ENCODE measurements at places on chromosomes 1 and 21.

DNA sequence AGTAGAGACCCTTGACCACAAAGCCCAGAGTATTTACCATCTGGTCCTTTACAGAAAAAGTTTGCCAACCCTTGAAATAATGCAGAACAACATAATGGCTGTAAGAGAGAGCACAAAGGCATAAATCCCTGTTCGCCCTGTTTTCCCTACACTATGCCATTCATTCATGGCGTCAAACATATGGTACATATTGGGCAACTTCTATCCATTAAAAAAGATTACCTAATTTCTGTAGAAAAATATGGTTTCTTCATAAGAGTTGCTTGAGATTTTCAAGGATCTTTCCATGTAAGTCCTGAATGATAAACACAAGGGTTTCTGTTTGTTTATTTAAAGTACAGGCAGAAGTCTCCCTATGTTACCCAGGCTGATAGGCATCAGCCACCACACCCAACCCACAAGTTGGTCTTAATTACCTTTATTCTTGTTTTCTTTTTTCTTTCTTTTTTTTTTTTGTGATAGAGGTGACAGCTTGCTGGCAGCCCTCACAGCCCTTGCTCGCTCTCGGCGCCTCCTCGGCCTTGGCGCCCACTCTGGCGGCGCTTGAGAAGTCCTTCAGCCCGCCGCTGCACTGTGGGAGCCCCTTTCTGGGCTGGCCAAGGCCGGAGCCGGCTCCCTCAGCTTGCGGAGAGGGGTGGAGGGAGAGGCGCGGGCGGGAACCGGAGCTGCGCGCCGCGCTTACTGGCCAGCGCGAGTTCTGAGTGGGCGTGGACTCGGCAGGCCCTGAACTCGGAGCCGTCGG lies 68.3 kb upstream of the NR5A2 start:
- DNase-seq: no peak

DNA sequence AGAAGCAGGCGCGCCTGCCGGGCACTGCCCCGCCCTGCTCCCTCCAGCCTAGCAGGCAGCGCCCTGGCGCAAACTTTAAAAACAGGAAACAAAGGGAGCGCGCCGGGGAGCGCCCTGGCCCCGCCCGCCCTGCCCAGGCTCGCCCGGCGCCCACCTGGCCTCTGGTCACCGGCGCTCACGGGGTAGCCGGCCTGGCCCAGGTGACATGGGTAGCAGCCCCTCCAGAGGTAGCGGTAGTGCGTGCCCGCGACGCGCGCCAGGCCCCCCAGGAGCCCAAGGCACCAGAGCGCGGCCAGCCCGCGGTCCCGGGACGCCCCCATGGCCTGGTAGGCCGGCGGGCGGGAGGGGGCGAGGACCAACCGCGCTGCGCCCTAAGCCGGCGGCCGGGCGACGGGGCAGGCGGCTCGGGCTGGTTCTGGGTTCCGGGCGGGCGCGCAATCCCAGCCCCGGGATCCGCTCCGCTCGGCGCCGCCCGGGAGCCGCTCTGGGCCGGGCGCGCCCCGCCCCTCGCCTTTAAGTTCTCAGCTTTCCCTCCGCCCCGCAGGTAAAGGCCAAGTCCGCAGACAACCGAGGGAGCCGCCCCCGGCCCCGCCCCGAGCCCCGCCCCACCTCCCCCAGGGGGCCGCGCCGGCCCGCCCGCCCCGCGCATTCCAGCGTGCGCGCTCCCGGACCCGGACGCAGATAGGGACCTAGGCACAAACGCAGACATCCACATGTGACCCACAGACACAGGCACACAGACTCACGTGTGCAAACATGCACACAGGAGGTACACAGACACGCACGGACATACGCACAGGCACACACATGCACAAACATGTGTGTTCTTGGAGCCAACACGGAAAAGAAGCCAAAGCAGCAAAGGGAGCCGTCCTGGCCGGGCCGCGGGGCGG lies 76.7 kb downstream of the ARHGEF16 start:
- DNase-seq: peak; percentile 63

- DNase-seq: no peak
Observed at GRCh38 chr1:235516862-235517446, 12.7 kb upstream of the B3GALNT2 start.

DNA sequence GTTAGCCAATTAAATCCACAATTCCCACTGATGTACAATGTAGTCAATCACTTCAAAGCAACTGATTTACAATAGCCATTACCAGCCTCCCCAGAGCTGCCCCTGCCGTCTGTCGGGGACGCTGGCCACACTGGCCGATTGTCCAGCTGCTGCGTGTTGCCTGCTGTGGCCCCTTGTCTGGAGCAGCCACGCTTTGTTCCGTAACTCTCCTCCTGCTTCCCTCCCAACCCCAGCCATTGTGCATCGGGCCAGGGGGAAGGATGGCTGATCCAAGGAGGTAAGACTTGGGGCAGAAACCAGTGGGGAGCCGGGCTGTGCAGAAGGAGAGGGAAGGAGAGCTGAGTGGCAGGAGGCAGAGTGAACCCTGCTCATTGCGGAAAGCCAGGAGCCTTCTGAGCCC lies 83.6 kb upstream of the LYST start:
- DNase-seq: no peak

DNA sequence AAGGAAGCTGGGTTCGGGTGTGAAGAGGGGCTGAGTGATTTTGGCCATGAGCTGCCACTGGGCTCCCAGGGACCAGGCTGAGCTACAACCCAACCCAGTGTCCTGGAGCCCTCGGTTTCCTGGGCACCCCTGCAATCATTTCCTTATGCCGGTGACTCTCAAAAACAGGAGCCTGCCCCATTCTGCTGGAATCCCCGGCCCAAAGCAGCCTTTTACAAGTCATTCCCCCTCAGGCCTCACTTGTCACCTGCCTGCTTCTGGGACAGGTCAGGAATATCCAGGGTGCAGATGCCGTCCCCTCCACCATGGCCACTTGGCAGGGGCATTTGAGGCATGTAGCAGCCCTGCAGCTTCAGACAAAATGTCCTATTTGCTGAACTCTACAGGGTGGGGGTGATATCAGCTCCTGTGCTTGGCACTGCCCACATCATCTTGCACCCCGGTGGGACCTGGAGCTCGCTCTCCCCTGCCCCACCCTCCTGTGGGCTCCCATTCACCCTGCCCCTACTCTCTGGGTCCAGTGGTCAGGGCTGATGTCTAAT lies 30.0 kb downstream of the CDK18 start:
- no peak for DNase-seq

- DNase-seq: no peak
Observed at GRCh38 chr1:68231627-68232288, 565 bp downstream of the WLS start.

Measured in stimulated activated CD8-positive, alpha-beta memory T cell treated with anti-CD3 and anti-CD28 coated beads, Interleukin-15, amount 100 ng/mL, for 48 hours (primary cell).